ENCODE measurements at places on chromosomes 5 and 9. TPM values are rescaled to one million over a fixed set of nuclear protein-coding genes. Genes with fewer than 3 reads are reported as not detected.

The PCDHGA2 gene
- total RNA-seq, result 2.6 TPM

The DNAJC25 gene
- 9.8 TPM for total RNA-seq

The SLC25A2 gene
- 1.3 TPM for total RNA-seq

The HABP4 gene
- 13.4 TPM for total RNA-seq

DNA sequence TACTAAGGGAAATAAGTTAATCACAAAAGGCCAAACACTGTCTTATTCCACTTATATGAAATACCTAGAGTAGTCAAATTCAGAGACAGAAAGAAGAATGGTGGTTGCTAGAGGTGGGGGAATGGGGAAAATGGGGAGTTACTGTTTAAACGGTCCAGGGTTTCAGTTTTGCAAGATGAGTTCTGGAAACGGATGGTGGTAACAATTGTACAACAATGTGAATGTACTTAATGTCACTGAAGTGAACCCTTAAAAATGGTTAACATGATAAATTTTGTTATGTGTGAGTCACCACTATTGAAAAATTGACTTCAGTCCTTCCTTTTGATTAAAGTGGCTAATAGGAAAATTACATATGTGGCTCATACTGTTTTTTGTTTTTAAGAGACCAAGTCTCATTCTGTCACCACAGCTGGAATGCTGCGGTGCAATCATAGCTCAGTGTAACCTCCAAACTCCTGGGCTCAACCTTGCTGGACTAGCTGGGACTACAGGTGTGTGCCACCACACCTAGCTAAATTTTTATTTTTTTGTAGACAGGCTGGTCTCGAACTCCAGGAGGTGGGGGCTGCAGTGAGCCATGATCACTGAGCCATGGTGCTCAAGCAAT, 8.7 kb downstream of the UBQLN1 start:
- DNase-seq, result no peak

- DNase-seq, result no peak
Measured at GRCh38 chr5:132635873-132636272, 22.1 kb upstream of the IL13 start.

GRCh38 chr5:13250464-13251291, 693.8 kb downstream of the DNAH5 start:
- no peak for DNase-seq

DNA sequence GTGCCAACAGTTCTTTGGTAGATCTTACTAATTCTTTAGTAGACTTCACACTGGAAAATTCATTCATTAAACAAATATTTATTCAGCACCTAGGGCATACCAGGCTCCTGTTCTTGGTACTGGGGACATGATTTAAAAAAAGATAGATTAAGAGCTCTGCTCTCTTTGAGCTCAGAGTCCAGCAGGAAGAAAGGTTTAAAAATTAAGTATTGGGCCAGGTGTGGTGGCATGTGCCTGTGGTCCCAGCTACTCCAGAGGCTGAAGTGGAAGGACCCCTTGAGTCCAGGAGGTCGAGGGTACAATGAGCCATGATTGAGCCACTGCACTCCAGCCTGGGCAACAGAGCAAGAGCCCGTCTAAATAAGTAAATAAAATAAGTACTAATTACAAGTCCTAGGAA, 41.4 kb downstream of the ENC1 start:
- no peak for DNase-seq

DNA sequence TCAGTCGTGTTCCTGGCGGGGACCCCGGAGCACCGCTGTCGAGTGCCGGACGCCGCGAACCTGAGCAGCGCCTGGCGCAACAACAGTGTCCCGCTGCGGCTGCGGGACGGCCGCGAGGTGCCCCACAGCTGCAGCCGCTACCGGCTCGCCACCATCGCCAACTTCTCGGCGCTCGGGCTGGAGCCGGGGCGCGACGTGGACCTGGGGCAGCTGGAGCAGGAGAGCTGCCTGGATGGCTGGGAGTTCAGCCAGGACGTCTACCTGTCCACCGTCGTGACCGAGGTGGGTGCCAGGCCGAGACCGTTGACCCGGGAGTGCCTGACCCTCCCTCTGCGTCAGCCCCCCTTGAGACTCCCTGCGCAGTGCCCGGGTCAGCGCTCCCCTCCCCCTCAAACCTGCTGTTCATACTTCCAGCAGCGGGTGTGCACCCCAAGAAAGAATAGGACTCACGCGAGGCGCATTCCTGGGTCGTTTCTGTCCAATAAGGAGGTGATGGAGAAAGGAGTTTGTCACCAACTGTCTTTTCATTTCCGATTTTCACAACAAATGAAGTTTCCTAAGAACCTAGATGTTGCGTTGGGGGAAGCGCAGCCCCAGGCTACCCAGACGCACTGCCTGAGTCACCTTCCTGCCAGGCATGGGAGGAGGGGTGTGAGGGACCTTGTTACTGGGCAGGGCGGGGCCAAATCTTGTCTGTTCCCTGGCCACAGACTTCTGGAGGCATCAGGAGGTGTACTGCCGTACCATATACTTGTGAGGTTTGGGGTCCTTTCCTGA, 722 bp downstream of the SLC22A4 start:
- peak; percentile 80 for DNase-seq

- DNase-seq, result no peak
Measured at GRCh38 chr9:100087218-100087617, 11.6 kb downstream of the ERP44 start.

DNA sequence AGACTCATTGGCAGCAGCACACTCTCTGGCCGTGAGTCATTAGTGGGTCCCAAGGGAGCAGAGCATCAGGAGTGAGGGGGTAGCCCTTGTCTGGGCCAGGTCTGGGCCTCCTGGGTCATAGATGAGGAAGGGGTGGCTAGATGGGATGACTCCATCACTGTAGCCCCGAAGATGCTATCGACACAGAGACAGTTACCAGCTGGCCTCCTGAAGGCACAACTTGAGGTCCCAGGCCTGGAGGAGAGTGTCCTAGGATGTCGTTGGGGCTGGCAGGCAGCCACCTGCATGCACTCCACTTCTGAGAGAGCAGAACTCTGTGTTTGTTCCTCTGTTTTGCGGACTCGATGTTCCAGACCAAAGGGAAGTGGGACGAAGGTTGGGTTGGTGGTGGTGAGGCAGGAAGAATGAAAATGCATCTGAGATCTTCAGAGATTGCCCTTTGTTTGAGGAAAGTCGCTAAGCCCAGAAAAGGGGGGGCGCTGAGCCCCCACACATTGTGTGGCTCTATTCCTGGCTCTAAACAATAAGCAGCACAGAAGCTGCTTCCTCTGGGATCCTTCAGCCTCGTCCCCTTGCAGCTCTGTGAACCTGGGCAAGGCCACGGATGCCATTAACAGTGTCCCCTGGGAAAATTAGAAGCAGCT, 4.7 kb downstream of the BTNL9 start:
- peak; percentile 51 for DNase-seq

DNA sequence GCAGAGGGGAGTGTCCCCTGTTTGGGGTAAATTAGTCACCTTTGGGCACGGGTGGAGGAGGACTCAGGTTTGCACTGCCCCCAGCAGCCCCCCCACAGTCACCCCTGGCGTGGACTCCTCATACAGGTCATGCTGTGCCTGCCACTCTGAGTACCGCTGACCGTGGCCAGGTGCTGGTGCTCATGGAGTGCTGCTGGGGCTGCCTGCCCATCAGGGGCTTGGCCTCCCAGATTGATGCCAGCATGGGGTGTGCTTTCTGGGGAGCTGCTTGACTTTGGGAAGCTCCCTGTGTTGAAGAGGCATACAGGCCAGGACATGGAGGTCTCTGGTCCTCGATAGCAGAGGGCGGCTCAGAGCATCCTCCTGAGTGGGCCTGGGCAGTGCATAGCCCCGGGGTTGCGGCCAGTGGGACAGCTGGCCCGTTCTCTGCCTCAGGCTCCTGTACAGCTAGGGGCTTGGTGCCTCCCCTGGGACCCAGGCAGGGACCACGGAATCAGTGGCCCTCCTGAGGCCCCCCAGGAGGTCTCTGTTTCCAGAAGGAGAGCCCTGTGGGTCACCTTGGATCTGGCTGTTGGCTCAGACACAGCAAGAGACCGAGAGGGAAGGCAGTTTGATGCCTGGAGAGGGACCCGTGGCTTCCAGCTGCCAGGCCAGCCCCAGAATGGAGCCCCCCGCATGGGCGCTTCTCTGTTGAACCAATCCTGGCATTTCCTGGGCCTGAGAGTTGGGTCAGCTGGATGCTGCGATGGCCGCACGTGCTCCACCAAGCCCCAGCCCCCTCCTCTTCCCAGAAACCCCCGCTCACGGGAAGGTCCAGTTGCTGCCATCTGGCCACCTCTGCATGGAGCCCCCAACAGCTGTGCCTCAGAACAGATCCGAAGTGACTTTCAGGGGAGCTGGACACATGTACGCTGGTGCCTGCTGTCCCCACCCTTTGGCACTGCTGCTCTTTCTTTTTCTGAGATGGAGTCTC, 6.1 kb upstream of the AJM1 start:
- no peak for DNase-seq

DNA sequence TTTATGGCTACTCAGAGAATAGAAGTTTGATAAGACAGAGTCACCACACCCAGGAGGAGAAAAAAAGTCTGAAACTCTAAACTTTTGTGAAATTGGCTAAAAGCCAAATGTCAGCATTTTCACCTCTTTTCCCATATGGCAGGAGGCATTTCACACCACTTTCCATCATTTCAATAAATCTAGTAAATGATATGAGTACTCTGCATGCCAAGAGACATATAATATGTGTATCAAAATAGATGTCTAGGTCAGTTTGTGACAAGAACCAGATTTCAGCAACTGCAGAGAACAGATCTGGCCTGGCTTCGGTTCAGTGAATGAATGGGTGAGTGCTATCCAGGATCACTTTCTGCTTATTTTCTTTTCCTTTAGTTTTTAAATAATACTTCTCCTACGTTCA, 470.8 kb downstream of the ENC1 start:
- no peak for DNase-seq

DNA sequence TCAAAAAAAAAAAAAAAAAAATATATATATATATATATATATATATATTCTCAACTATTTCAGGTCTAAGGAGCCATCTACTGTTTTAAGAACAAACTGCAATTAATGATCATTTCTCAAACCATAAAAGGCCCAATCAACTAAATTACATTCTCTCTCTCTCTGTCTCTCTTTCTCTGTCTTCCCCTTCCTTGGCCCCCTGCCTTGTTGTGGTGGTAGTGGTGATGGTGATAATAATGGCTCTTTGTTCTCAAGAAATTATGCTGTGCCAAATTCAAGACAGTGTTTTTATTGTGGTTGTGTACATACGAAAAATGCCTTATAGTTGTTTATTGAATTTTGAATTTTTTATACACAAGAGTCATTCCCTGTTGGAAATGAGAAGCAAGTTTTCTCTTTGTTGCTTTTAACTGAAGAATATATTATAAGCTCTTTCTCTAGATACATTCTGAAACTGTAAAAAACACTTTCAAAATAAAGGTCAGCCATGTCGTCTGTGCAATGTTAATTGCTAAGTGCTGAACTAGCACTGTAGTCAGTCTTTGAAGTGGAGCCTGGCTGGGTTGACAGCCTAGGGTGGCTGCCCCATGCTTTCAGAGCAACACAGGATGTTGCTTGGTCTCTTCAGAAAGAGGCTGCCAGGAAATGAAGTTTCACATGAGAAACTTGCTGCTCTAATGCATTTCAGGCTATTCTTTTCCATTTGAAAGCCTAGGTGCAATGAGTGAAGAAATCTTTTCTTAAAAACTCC, 96.0 kb downstream of the HINT1 start:
- no peak for DNase-seq

DNA sequence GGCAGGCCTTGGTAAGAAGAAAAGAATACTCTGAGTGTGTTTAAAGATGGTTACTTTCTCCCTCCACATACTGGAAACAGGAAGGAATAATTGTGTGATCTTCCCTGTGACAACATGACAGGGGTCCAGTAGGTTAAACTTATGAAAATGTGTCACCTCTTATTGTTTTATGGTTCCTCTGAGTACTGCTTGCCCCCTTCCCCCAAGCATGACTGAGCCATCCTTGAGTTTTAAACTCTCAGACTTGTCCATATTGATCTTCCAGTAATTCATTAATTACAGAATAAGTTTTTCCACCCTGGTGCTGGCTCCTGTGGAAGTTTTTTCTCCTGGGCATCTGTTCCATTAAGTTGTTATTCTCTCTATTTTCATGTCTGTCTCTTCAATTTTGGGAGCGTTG, 95.8 kb downstream of the CNTLN start:
- DNase-seq, result no peak

DNA sequence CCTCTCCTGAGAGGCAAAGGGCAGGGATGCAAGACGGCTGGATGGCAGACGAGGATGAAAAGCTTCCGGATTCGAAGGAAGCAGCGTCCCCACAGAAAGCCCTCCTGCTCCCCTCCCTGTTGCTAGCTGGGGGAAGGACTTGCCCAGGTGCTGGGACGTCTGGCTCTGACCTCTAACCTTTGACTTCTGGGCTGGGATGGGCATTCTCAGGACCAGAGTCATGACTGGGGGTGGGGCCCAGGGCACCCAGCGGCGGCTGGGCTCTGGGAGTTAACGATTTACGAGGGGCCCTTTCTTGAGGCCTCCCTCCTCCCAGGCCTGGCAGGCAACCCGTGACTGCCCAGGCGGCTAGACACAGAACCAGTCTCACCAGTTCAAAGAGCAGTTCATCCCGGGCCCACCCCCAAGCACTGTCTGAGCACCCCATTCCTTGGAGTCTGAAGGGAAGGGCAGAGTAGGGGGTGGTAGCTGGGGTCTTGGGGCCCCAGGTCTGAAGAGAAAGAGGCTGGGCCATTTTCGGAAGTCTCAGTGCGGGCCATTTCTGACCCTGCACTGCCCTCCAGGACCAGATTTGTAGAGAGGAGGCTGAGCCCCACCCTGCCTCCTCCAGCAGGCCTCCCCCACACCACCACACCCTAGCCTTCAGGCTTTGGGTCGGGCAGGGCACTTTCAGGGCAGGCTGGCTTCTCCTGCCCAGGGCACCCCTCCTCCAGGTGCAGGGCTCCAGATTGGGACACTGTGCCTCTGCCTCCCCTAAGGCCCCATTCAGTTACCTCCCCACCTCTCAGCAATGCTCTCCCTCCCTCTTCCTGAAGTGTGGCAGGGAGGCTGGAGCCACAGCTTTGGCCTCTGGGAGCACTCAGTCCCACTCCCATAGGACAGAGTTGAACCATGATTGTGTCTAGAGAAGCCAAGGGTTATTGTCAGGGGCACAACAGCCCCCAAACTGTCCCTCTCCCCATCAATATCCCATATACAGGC, 5.0 kb upstream of the CXXC5 start:
- peak; percentile 65 for DNase-seq

DNA sequence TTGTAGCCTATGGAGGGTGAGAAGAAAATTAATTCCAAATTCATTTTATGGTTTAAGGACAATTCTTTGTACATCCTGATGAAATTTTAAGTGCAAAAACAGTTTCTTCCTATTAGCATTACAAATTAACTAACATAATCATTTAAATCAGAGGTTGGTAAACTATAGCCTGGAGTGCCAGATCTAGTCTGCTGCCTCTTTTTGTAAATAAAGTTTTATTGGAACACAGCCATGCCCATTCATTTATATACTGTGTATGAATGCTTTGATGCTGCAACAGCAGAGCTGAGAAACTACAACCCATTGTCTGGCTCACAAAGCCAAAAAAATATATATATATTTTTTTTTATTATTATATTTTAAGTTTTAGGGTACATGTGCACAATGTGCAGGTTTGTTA, 80.2 kb downstream of the FNIP1 start:
- no peak for DNase-seq

Data from ureter (tissue), 1 donor.